ENCODE measurements at places on chromosomes 12 and 14.

GRCh38 chr12:122499991-122500684, 594 bp downstream of the ZCCHC8 start:
- peak; percentile 4 for DNase-seq

- DNase-seq: no peak
These were observed 9.6 kb downstream of the RDH16 start for GRCh38 chr12:56947633-56948456.

DNA sequence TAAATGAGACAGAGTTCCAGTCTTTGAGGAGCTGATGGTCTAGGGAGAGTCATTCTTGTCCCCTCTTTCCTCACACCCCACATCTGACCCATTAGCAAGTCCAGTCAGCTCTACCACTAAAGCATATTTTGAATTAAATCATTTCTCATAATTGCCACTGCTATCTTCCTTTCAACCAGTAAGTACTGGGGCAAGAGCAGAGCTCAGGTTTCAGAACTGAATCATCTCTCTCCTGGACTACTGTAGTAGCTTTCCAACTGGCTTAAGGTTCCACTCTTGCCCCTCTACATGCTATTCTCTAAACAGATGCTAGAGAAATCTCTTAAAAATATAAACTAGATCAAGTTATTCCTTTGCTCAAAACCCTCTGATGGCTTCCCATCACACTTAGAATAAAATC, 218.3 kb downstream of the TTC6 start:
- DNase-seq: no peak

DNA sequence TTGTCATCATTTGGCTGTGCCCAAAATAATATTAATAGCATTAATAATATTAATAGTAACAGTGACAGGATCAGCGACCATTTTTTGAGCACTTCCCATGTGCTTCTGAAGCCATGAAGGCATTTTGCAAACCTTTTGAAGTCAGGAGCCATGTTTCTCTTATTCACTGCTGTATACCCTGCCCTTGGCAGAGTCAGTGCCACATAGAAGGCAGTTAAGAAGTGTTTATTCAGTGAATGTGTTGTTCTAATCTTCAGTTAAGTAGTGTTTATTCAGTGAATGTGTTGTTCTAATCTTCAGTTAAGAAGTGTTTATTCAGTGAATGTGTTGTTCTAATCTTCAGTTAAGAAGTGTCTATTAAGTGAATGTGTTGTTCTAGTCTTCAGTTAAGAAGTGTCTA, 319.7 kb upstream of the NAV3 start:
- no peak for DNase-seq

DNA sequence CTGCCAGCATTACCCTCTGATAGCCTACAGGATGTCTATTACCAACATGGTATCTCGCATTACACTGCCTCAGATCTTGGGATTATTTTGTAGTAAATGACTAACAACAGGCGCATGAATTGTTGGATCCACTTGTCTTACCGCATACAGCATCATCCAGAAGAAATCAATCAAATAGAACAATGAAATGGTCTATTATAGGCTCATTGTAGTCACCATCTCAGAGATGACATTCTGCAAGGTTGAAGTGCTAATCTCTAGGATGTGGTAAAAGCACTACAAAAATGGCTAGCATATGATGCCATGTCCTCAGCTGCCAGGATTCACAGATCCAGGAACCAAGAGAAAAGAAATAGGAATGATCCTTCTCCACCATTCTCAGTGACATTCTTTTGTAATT, 52.0 kb downstream of the WASHC3 start:
- no peak for DNase-seq

DNA sequence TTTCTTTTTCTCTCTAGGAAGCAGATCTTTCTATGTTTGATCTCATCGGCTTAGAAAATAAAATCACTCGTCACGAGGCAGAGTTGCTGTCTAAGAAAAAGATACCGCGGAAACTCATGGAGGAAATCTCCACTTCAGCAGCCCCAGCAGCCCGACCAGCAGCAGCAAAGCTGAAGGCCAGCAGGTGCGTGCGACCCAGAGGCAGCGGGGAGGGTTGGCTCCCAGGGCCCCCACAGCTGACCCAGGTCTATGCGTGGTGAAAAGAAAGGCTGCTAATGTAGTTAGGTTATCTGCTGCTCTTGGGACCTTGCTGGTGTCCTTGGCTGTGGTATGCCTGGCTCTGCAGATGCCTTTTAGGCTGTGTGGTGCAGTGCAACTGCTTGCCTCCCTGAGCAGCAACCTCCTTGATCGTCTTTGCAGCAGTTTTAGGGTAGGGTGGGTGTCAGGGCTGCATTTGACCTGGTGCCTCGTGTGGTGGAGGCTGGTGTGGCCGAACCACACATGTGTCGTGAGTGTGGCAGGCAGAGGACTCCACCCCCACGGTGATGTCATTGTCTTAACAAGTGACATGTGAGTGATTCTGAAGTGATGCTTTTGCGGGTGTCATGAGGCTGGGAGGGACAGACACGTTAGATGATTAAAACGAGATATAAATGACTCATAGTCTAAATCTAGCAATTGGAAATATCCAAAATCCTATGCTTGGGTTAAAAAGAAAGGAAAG, 68.6 kb downstream of the EP400 start:
- no peak for DNase-seq

DNA sequence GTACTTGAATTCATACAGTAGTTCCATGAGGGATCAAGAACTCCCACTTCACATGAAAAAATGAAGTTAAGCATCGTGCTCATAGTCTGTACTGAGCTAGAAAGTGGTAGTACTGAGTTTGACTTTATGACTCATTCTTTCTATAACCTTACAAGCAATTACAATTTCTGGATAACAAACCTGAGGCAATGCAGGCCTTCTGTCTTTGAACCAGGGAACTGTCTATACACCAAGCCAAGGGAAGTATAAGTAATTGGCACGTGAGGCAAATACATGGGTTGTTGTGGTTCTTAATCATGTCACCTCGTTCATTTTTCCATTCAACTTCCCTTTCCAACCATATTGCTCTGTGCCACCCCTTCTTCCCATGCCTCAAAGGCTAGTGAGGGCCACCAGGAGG, 16.8 kb downstream of the GNS start:
- no peak for DNase-seq

Data from CD4-positive, alpha-beta T cell treated with Interleukin-6 at 100 ng/mL for 8 hours (primary cell).